ENCODE measurements at places on chromosomes 11 and 22.

GRCh38 chr11:9320047-9320446 lies 5.7 kb upstream of the TMEM41B start:
- DNase-seq: no peak

GRCh38 chr11:130471731-130472433 lies 23.4 kb downstream of the ADAMTS15 start:
- no peak for DNase-seq

DNA sequence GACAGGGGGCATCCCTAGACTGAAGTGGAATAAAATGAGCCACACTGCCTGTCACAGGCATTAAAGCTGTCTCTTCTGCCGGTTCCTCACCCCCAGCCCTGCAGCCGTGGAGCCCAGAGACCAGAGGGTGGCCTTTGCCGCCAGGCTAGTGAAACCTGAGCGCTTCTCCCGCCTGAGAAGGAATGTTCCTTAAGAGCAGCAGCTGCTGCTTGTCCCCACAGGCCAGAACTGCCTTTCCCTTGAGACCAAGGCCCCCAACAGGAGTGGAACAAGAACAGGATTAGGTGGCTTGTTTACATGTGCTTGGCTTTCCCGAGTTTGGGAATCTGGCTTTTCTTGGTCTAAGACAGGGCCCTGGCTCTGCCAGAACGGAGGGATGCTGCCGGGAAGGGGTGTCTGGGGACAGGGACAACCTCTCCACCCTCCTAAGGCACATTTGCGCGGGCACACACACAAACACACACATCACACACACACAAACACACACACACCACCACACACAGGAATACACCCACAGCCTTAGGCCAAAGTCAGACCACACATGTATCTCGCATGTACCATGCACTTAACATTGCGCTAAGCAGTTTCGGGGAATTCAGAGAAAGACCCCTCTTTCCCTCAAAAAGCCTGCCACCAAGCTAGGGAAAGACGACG lies 91.8 kb downstream of the FEZ1 start:
- DNase-seq: peak; percentile 70

DNA sequence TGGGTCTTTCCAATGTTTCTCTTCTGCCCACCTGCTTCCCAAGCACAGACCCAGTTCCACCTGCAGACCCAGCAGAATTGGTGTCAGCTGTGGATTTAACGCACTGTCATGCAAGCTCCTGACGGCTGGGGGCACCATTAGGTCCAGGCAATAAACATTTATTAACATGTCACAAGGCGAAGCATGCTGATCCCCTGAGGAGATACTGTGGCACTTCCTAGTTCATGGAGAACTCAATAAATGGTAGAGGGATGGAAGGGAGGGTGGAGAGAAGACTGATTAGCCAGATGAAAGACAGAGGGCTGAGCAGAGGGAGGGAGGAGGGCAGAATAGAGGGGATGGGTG lies 68.3 kb upstream of the TSPAN18 start:
- DNase-seq: peak; percentile 48

GRCh38 chr22:42399315-42400271 lies 32.6 kb downstream of the NFAM1 start:
- peak; percentile 89 for DNase-seq

GRCh38 chr11:109612496-109612895 lies 190.5 kb downstream of the C11orf87 start:
- DNase-seq: no peak

DNA sequence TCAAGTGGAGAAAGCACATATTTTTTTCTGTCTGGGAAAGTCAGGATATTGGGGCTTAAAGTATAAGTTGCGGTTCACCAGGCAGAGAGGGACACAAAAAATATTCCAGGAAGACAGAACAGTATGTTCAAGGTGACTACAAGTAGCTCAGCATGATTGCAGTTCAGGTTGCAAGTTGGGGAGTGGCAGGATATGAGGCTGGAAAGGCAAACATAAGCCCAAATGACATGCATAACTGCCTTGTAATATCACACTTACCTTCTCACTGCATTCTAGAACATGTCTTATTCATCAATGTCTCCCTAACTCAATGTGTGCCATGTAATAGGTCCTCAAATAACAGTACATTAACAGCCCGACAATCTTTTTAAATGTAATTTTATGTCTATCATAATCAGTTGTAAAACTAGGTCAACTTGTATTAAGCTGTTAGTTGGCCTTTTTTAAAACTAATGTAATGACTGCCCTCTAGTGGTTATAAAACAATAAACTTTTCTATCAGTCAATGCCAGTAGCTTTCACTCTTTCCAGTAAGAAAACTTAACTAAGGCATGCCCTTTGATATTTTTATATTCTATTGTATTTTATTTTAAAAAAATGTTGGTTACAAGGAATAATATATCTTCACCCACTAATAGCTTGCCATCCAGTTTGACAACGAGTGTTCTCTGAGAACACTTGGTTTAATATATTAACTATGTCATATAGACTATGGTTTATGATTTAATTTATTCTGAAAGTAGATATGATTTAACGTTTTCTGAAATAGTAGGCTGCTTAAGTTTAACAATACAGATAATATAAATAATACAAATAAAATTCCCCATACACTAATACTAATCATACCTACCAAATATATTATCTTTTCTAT lies 39.4 kb upstream of the CFAP300 start:
- peak; percentile 72 for DNase-seq

- DNase-seq: peak; percentile 25
These were observed 14.2 kb downstream of the C11orf71 start for GRCh38 chr11:114386131-114386530.

- DNase-seq: peak; percentile 13
These were observed 15.8 kb upstream of the OR51T1 start for GRCh38 chr11:4865855-4866254.

DNA sequence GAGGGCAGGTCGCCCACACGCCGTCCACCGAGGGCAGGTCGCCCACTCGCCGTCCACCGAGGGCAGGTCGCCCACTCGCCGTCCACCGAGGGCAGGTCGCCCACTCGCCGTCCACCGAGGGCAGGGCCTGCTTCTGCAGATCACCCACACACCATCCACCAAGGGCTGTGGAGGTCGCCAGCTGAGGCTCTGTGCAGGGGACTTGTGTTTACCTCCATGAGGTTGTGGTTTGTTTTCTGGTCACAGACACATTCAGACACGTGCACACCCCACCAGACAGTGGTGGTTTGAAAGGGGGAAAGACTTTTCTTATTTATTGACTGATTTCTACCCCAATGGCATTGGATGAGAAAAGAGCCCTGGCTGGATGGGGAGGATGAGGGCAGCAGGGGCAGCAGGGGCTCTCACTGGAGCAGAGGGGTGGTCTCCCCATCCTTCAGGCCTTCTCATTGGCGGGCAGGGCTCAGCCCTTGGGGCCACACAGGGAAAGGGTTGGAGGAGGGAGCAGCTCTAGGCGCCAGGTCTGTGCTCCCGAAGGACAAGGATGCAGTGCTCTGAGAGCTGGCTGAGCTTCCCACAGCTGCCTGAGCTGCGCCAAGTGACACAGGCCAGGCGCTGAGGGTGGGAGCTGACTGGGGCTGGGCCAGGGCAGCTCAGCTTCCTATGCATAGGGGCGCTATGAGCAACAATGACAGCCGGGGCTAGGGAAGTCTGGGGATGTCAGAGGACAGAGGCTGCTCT lies 252.6 kb upstream of the B3GAT1 start:
- DNase-seq: no peak

DNA sequence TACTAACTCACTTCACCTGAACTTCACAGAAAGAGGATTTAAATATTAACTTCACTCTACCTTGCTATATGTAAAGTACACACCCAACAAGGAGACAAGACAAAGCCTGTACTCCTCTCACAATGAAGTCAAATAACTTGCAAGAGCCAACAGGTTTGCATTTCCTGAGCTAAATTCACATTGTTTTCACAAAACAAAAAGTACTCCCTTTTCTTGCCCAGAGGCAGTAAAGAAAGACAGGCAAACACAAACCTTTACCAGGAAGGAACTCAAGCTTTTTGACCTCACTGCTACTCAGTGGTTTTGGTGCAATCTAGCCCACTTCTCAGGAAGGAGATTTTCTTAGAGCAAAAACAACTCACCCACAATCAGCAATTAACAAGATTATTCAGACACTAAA lies 15.7 kb downstream of the USP28 start:
- DNase-seq: peak; percentile 14

- no peak for DNase-seq
These were observed 350.3 kb upstream of the MPPED2 start for GRCh38 chr11:30936491-30936890.
